ENCODE measurements at places on chromosomes 11 and 22.
A peak's percentile ranks its signal among the peaks of the same experiment; 100 is the strongest.

DNA sequence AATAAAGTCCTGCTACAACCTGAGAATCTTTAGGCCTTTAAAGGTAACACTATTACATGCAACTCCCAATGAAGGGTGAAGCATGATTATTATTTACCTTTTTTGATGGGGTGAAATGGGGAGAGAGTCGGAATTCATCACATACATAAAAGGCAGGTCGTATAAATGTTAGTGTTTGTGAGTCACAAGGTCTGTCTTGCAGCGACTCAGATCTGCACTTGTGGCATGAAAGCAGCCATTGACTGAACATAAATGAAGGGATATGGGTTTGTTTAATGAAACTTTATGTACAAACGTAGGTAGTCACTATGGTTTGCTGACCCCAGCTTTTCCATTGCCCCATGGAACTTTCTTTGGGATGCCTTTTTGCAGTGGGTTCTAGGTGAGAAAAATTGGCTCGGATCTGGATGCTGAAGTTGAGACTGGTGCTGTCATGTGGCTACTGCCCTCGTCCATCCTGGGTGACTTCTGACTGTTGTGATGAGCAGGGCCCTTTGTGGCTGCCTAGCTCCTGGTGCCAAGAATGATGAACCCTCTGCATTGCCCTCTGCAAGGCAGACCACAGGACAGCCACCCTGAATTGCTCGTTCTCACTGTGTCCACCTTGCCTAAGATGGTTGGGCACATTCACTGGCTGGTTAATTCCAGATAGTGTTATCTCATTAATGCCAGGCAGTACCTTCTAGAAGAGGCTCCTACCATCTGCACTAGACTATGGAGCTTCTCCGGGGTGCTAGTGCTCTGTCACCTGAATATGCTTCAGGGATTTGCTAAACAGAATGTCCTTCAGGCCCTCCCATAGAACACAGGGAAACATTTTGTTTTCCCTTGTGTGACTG, 11.3 kb downstream of the GGTLC2 start:
- ATAC-seq: no peak

DNA sequence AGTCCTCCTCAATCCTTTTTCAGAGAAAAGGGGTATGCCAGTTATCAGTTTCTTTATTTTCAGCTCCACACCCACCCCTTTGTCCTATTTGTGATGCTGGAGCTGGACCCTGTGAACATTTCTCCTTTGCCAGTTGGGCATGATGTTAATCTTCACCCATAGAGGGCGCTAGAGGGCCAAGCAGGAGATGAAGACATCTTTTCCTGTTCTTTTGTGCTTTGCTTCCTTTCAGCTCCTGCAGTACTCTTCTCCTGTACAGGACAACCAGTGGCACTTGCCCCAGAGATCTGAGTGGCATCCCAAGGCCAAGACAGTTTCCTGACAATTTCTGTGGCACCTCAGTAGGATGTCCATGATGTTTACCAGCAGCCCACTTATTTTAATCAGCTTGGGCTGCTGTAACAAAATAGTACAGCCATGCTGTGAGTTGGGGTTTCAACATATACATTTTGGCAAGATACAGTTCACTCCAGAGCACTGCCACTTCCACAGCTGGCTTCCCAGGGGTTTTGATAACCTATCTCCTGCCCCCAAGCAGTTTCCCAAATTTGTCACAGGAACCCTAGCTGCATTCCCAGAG, 4.6 kb downstream of the SAA2 start:
- ATAC-seq: no peak

- ATAC-seq: no peak
Observed at GRCh38 chr11:118147502-118147901, 5.1 kb downstream of the SCN4B start.

GRCh38 chr22:37225481-37225880, 13.2 kb upstream of the SSTR3 start:
- ATAC-seq: no peak

DNA sequence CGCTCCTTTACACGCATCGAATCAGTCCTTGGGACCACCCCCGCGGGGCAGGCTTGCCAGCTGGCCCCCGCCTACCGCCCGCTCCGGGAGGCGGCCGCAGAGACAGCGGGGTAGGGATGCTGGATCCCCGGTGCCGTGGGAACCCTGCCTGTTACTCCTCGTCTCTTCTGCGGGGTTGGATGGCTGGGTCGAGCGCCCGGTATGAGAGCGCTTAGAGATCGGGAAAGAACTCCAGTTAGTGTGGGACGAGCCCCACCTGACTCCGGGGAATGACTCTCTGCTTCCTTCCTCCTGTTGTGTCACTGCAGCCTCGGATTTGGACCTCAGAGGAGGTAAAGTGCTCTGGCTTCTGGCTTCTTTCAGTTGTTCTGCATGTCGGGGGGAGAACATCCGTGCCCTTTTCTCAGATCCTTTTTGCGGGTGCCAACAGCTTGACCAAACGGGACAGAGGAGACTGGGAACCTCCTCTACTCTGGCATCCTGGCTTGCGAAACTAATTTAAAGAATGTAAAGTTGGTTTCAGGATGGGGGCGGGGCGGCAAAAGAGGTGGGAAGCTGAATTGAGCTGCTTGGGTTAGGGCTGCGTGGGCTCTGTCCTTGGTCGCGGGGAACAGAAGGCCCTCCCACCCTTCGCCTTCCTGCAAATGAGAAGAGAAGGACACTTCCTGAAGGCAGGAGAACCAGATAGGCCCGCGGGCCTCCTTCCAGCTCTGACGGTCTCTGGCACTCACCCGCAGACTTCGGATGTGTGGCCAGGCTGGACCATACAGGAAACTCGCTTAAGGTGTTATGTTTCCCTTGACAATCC, 938 bp downstream of the LAYN start:
- no peak for ATAC-seq

GRCh38 chr11:92383430-92383829, 158.8 kb downstream of the FAT3 start:
- no peak for ATAC-seq

DNA sequence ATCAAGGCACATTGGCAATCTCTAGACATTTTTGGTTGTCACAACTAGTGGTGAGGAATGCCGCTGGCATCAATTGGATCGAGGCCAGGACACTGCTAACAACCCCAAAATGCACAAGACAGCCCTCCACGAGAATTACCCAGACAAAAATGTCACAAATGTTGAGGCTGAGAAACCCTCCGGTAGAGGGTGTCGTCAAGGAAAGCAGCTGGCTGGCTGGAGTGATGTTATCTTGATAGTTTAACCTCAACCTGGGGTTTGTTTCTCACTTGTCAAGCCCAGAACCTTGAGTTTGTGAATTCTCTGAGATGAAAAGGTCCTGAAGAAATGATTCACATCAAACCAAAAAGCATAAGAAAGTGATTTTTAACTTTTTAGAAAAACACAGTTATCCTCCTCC, 21.1 kb upstream of the TMPRSS13 start:
- ATAC-seq: peak; percentile 30

- peak; percentile 41 for ATAC-seq
Observed at GRCh38 chr11:776561-777287, 563 bp downstream of the GATD1 start.

GRCh38 chr11:95920460-95921105, 3.3 kb downstream of the MTMR2 start:
- ATAC-seq: peak; percentile 12

GRCh38 chr11:35796562-35796961, 134.0 kb downstream of the TRIM44 start:
- ATAC-seq: no peak

DNA sequence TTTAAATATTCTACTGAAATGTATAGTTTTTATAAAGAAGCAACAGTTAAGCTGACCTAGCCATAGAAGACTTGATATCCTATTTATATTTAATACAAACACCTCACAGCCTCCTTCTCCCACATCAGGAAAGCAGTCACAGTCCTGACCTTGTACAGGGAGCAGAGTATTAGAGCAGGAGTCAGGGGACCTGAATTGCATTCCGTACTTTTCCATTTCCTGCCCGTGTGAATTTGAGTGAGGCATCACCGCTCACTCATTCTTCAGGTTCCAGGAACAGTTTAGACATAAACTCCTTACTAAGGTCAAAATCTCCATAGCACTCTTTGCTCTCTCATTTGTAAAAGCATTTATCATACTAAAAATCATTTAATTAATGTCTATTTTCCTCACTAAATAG, 482.5 kb upstream of the FAT3 start:
- ATAC-seq: no peak

- ATAC-seq: no peak
Observed at GRCh38 chr11:113563766-113564526, 88.7 kb upstream of the DRD2 start.

- ATAC-seq: no peak
Observed at GRCh38 chr11:32105871-32106560, 15.1 kb downstream of the RCN1 start.

- no peak for ATAC-seq
Observed at GRCh38 chr22:28208036-28208435, 289.0 kb upstream of the PITPNB start.

GRCh38 chr11:93099806-93100205, 98.0 kb downstream of the SLC36A4 start:
- ATAC-seq: no peak

DNA sequence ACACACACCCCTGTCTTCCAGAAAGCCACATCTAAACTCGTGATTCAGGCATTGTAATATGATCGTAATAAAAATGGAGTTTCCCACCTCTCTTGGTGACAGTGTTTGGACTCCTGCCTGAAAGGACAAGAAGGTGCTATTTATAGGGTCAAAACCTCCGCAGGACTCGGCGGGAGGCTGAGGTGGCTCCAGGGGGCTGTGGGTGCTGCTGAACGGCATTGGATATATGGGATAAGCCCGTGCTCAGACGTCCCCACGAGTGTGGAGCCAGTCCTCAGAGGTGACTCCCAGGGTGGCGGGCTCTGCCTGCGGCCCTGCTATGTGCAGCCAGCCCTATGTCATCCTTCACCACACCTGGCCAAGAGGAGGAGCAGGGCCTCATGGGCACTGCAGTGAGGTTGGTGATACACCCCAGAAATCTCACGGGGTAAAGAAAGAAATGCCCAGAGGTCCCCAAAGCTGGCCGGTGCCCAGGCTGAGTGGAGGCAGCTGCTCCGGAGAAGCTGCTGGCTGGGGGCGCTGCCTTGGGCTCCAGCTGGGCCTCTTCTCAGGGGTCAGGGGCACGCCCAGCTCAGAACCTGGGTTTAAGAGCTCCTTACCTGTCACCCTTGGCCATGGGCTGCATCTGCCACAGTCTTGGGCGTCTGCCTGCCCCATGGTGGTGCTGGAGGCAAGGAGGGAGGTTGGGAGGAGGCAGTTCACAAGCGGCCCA, 5.1 kb upstream of the OSBPL5 start:
- no peak for ATAC-seq

DNA sequence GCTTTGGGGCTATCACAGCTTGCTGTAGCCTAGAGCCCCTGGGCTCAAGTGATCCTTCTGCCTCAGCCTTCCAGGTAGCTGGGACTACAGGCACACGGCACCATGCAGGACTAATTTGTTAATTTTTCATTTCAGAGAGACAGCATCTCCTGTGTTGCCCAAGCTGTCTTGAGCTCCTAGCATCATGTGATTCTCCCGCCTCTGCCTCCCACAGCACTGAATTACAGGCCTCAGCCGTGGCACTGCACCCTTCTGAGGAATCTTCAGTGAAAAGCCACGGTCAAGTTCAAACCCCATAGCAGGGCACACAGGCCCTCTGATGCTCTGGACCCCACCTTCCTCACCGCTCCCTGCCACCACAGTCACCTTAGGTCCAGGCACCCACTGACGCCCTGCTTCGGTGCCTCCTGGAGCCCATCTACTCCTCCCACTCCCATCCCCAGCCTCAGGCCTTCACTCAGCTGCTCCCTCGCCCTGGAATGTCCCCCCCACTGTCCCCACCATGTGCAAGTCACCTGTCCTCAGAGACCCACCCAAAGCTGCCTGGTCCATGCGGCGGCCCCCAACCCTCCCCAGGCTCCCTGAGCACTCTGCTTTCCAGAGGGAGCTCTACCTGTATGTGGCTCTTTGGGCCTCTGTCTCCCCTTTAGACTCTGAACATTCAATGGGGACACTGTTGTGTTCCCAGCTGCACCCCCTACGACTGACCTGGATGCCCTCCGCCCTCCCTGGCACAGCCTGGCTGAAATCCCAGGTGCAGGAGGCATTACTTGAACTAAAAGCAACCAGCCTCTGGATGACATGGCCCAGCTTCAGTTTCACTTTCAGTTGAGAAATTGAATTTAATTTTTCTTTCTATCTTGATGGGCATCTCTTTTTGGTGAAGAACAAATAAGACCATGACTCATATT, 1.6 kb downstream of the APOL2 start:
- ATAC-seq: peak; percentile 41

- no peak for ATAC-seq
Observed at GRCh38 chr11:127000981-127001380, 411 bp upstream of the KIRREL3 start.

GRCh38 chr22:49883294-49883640, 29.6 kb downstream of the ZBED4 start:
- ATAC-seq: no peak

- ATAC-seq: no peak
Observed at GRCh38 chr22:26763633-26764361, 106.4 kb downstream of the MIAT start.

DNA sequence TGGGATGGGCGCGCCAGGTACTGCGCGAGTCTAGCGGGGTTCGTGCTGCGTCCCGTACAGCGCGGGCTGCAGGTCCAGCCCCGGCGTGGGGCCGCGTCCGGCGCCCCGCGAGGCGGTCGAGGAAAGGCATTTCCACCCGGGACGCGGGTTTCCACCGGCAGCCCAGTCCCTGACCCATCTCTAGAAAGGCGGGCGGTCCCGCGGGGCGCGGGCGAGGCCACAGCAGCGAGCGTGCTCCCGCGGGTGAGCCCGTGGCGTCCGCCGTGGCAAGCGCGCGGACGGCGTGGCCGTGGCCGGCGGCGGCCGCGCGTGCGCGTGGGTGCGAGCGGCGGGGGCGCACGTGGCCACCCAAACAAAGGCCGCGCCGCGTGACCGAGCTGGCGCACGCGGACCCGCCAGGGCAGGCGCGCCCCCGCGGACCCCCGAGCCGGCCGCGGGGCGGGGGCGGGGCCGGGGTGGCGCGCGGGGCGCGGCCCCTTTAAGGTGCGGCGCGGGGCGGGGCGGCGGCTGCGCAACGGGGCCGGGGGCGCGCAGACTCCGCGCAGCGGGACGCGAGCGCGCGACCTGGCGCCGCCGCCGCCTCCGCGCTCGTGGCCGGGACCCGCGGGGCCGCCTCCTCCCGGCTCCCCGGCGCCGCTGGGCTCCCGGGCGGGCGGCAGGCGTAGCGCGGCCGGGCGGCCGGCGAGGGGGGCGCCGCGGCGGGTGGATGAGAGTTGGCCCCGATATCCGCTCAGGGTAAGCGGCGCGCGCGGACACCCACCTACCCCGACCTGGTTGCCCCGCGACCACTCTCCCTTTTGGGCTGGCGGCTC, 39.3 kb upstream of the CELSR1 start:
- ATAC-seq: peak; percentile 71

GRCh38 chr11:61713906-61714305, 33.7 kb downstream of the DAGLA start:
- ATAC-seq: no peak

GRCh38 chr11:123405123-123405592, 24.9 kb upstream of the GRAMD1B start:
- ATAC-seq: no peak

- no peak for ATAC-seq
Observed at GRCh38 chr11:72443016-72443415, 8.7 kb upstream of the CLPB start.

GRCh38 chr11:45319077-45319476, 32.9 kb upstream of the SYT13 start:
- ATAC-seq: no peak
